GM23338 (cell line): ENCODE measurements at places on chromosomes 11 and 22.

DNA sequence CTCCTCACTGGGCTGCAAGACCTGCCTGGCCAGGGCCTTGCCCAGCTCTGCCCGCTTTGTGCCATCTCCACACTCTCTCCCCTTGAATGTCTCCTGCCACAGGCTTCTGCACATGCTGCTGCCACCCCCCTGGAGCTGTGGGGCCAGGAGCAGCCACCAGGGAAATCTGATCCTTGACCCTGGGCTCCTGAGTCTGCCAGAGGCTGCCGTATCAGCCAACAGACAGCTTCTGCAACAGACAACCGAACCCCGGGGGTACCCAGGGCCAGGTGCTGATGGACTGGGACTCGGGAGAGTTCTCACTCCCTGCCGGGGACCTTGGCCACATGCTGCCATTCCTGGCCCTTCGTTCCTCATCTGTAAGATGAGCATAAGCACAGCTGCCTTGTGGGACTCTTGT is 3.3 kb upstream of the PPARA start:
- DNase-seq = no peak

DNA sequence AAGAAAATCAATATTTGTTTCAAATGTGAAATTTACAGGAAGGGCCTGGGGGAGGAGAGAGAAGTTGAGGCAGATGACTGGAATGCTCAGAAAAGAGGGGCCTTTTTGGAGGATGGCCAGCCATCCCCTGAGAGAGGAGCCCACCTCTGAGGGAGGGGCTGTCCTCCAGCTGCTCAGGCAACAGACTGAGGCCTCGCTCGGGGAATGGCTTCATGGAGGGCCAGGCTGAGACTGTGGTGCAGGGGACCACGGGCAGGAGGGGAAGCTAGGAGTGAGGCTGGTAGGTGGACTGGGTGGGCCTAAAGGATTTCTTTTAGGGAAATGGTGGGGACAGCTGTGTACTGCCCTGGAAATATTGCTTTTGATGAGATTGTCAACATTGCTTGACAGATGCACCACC is 73.5 kb upstream of the CADM1 start:
- no peak for DNase-seq

GRCh38 chr11:62433141-62433903 is 14.5 kb downstream of the SCGB1A1 start:
- DNase-seq = no peak

- peak; percentile 80 for DNase-seq
These were observed 5.6 kb upstream of the PYGM start for GRCh38 chr11:64765291-64765850.

DNA sequence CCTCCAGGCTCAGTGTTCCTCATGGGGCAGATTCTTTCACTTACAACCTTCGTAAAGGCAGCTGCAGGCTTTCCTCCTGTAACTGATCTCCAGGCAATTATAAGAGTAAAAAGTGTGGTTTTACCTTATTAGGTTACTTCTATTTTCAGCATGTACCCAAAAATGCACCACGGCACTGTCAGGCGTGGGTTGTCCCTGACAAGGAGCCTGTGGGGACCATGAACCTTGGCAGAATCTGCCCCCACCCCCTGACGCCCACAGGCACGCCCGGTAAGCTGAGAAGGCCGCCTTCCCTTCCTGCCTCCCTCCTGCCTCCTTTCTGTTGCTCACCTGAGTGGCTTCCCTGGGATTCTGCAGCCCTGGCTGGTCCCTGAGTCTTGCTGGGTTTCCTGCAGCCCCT is 1383.3 kb downstream of the TBC1D22A start:
- DNase-seq = no peak

- DNase-seq = no peak
These were observed 12.7 kb downstream of the TMEM41B start for GRCh38 chr11:9301720-9302119.

- DNase-seq = no peak
These were observed 11.4 kb upstream of the DGCR8 start for GRCh38 chr22:20068640-20069039.

DNA sequence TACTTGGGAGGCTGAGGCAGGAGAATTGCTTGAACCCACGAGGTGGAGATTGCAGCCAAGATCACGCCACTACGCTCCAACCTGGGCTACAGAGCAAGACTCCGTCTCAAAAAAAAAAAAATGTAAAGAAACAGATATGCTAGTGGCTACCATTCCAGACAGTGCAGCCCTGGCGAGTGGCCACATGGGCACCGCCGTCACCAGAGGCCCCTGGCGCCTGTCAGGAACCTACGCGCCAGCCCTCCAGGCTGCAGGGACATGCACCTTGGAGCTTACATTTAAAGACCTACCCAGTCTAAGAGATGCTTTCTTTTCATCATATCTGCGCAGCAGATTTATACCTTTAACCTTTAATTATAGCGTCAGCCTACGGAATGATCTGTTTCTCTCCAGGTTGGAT is 37.2 kb upstream of the IGSF9B start:
- DNase-seq = no peak

- no peak for DNase-seq
These were observed 106.4 kb downstream of the ARHGAP42 start for GRCh38 chr11:100793525-100793924.

DNA sequence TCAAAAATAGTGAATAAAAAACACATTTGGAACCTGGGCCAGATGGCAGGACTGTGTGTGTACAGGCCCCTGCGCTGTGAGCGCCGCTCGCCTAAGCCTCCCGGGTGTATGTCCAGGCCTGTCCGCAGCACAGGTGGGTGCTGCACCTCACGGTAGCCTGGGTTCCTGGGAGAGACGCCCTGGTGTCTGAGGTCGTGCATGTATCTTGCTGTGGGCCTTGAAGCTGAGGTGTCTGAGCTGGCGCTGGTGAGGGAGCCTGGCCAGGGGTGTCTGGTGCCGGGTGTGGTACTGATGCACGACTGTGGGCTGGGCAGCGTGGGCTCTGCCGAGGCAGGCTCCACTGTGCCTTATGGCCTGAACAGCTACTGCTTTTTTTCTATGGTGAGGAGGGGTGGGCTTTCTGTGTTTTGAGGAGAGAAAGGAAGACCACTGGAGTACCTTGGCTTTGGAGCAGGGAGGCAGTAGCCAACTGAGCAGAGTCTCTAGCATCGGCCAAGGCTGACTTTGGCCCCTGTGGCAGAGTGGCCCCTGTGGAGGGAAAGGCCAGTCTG is 4.2 kb upstream of the ZDHHC8 start:
- no peak for DNase-seq

DNA sequence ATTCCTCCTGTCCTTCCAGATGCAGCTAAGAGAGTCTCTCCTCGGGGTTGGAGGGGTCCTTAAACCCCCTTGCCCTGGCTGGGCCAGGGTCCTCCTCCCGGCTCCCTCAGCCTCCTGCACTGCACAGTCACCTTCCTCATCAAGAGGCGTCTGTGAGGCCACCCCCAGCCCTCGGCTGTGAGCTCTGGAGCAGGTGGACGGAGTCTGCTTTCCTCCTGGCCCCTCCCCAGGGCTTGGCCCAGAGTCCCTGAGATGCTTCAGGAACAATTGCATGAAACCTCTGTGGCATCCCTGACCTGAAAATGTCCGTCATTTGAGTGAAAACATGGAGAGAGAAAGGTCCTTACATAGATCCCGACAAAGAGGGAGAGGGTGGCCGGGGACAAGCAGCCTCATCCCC is 6.7 kb upstream of the FGF3 start:
- DNase-seq = no peak

DNA sequence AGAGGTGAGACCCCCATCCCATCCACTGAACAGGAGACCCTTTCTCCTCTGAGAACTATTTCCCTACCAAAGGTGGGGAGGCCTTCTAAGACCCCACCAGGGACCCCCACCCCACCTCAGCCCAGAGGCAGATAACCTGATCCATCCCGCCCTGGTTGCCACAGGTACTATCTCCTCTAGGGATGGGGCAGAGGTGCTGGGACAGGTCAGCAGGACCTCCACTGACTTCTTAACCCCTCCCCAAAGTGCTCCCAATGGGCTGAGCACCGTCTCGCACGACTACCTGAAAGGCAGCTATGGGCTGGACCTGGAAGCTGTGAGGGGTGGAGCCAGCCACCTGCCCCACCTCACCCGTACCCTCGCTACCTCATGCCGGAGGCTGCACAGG is 4.3 kb downstream of the INPPL1 start:
- no peak for DNase-seq

- no peak for DNase-seq
These were observed 66.9 kb upstream of the NARS2 start for GRCh38 chr11:78641541-78641940.

DNA sequence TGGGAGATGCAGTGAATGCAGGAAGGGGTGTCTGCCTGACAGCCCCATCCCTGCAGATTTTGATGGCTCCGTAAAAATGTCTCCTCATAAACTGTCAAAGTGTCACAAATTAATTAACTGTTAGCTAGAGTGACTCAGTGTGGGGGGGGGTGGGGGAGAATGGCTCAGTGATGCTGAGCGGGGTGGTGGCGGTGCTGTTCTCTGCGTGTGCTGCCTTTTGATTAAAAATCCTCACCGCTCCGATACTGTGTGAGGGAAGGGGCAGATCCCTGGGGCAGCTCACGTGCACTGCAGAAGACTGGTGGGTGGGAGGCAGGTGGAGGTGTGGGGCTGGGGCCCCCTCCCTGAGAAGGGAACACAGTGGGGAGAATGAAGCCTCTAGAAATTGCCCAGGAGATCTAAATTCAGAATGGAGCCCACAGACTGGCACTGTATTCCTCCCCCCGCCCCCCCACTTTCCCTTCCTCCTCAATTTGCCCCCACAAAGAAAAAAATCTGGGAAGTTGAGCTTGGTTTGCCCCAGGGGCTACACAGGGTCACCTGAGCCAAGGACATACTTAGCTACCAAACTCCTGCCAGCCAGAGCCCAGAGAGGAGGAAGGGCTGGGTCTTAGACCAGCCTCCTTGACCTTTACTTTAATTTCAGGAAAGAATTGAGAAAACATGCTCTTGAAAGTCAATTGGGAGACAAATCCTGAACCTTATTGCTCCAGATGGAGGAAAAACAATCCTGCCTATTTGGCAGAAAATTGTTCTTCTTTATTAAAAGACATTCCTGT is 39.8 kb downstream of the DRD2 start:
- DNase-seq = no peak

GRCh38 chr22:45964372-45964771 is 12.6 kb downstream of the WNT7B start:
- DNase-seq = no peak

DNA sequence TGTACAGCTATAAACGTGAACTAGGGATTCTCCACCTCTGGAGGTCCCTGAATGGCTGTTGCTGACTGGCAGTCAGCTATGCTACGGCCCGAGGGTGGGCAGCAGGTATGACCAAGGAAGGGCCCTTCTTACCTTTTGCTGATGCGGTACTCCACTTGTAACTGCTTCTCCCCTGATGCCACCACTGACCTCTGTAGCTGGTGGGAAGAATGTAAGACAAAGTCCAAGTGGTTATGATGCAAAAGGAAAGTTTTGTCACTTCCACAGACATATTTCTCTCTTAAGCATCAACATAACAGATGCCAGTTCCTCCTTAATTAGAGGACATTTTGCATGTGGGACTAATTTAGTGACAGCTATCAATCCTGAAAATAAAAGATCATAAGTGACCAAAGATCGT is 32.2 kb downstream of the P4HA3 start:
- DNase-seq = no peak

DNA sequence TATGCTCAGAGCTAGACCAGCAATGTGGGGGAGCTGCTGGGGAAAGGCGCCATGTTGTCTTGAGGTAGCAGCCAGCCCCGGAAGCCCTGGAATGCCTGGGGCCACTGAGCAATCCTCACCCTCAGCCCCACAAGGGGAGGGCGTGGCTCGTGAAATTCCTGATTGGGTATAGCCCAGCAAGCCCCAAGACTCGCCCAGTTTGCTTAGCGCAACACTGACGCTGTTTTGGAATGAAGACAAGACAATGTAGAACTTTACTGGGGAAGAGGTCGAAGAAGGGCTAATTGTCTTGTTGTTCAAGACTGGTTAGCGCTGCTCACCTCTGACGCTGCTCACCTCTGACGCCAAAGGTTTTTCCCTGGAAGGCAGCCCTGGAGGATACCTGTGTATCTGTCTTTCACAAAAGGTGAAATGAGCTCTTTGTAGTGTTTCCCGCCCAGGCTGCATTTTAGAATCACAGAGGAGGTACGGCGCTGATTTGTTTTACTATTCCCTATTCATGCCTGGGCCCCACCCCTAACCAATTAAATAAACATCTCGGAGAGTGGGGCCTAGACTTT is 47.6 kb downstream of the ST3GAL4 start:
- peak; percentile 54 for DNase-seq

DNA sequence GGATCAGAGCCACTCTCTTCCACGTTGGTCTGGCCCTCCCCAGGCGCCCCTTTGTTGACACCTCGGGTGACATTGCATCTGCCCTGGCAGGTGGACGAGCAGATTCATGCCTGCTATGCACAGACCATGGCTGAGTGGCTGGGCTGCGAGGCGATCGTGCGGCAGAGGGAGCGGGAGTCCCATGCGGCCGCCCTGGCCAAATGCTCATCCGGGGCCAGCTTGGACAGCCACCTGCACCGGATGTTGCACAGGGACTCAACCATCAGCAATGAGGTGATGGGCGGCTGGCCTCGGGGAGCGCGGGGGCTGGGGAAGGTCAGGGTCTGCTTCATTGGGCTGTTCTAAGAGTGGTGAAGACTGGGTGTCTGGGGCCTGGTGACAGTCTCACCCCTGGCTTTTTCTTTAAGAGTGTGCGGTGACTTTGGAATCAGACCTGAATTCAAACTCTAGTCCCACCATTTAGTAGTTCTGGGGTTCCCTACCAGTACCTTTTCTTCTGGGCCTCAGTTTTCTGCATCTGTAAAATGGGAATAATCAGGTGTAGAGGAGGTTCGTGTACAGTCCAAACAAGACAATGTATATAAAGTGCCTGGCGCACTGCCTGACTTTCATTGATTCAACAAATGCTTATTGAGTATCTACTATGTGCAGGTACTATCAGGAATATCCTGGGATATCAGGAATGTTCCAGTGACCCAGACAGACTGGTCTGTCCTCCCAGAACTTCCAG is 53.0 kb downstream of the LHFPL7 start:
- no peak for DNase-seq

DNA sequence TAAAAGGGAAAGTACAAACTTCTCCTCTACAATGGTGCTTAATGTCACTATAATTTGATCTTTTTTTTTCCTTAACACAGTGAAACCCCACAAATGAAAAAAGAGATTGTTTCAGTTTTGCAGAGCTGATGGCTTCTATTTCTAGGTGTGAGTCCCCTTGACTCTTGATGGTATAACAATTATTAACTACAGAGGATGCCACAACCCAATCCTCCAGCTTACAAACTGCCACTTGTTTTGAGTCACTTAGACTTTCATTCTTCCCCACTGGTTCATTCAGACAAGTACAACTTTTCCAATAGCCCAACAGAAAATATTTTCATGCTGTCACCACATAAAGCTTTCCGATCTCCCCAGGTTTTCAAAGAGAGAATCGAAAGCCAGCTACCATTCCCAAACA is 812.2 kb downstream of the LRRC4C start:
- DNase-seq = no peak

- DNase-seq = no peak
These were observed 89.5 kb upstream of the B3GAT1 start for GRCh38 chr11:134501406-134502152.
